GM04504 (cell line): ENCODE measurements at places on chromosomes 5 and 9.
A peak's percentile ranks its signal among the peaks of the same experiment; 100 is the strongest.

DNA sequence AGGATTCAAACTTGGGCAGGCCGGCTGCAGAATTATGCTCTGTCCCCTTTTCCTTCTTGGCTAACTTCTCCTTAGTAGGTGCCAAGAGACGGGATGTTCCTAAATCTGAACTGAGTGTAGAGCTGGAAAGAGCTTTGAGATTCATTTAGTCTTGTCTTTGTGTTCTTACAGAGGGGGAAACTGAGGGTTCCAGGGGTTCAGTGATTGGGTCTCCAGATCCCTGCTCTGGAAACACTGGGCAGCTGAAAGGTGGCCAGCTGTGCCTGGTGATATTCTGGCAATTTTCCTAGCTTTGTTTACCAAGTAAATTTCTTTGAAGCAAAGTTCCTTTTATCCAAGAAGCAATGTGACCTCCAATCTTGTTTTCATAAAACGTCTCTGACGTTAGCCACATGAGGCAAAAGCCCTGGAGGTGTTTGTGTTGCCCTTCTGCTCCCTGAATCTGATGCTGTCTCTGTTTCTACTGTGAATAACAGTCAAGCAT lies 288.7 kb downstream of the ZSWIM6 start:
- no peak for DNase-seq

DNA sequence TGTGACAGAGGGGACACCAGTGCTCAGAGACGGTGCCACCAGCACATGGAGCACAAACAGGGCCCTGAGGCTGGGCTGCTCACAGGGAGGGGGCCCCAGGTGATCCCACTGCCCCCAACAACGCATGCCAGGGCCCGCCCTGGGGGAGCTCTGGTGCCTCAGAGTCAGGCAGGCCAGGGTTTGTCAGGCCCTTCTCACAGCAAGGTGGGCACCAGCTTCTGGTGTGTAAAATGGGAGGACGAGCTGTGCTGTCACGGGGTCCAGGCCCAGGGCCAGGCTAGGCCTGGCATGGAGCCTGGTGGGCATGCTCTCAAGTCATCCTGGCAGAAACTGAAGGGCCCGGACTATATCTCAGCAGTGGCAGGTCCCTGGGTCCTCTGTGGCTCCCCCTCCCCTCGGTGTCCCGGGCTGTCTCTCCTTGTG lies 34.5 kb downstream of the PRRT1B start:
- DNase-seq, result no peak

GRCh38 chr9:100595391-100596199 lies 17.7 kb downstream of the CAVIN4 start:
- peak; percentile 35 for DNase-seq

DNA sequence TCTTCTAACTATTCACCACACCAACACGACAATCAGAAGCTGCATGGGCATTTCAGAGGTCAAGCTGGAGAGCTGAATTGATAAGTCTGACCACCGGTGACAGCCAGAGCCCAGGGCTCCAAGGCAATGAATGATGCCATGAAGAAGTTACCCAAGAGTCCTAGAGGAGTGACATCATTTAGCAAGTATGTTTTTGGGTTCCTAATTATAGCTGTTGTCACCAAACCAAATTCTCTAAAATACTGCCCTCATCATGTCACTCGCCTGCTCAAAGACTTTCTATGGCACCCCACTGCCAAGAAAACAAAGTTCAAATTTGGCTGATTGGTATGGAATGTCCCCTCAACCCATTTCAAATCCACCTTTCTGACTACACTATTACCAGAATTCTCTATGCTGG lies 235.1 kb downstream of the SPOCK1 start:
- no peak for DNase-seq

DNA sequence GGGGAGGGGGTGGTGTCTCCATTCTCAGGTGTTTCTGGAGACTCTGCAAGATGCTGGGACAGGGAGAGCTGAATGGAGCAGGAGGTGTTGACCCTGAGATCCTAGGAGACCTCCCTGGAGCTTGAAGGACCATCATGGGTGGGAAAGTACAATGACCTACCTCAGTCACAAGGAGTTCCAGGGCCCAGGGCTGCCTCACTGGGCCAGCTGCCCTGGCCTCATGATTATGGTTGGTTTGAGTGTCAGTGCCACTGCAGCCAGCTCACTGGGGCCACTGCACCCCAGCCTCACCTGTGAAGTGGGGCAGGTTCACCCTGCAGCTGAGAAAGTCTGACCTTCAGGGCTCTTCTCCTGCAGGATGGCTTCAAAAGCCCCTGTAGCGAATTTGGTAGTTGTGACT lies 372.5 kb downstream of the IRX2 start:
- DNase-seq, result no peak

- no peak for DNase-seq
Measured at GRCh38 chr9:14270358-14271092, 43.4 kb downstream of the NFIB start.
